ENCODE measurements at places on chromosomes 16 and 17. TPM values are rescaled to one million over a fixed set of nuclear protein-coding genes. Genes with fewer than 3 reads are reported as not detected.

DNA sequence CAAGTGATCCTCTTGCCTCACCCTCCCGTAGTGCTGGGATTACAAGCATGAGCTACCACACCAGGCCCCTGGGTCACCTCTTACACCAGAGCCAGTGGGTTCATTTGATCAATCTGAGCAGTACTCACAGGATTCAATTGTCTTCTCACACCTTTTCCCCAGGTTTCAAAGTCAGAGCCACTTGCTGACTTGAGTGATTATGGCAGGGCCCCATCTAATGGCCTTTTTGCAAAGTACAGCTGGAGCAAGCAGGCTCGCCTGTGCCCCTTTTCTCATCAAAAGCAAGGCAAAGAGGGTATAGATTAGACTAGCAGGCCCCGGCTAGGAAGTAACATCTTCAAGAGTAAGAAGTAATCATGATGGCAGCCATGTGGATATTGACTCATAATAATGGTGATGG lies 114.8 kb upstream of the NOL11 start:
- DNase-seq = no peak

- DNase-seq = no peak
Observed at GRCh38 chr17:3904501-3904900, 11.6 kb upstream of the CAMKK1 start.

GRCh38 chr16:81987121-81987520 lies 24.1 kb downstream of the SDR42E1 start:
- no peak for DNase-seq

DNA sequence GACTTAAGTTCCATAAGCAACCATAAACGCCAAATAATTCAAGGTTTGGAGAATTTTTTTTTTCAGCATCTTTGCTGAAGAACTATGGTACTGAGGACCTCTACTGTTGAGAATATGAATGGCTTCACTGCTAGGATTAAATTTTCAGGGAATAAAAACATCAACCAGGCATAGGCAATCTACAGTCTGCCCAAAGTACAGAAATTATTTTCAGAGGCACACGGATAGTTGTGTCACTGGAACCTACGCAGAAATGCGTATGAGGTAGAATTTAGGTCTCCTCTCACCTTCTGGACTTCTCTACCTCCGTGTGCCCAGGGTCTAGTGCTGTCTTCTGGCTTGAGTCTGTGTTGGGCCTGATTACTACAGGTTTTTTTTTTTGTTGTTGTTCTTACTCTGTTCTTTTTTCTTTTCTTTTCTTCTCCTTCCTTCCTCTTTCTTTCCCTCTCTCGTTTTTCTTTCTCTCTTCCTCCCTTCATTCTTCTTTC lies 39.7 kb downstream of the NACA2 start:
- DNase-seq = no peak

GRCh38 chr17:39722965-39723848 lies 7.1 kb downstream of the MIEN1 start:
- no peak for DNase-seq

DNA sequence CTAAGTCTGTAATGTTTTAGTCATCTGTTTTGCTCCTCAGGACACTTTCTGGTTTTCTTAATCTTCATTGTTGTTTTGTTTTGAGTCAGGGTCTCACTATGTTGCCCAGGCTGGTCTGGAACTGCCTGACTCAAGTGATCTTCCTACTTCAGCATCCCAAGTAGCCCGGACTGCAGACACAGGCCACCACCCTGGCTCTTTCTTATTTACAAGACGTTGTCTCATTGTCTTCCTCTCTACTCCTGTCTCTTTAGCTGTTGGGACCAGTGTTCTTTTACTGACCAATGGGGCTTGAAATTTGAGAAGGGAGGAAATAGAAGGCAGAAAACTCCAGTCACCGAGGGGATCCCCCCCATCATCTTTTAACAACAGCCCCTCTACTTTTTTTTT lies 1.2 kb downstream of the SCPEP1 start:
- DNase-seq = no peak

Gene MYH13
- not detected for total RNA-seq

Gene TBC1D3E
- not detected for total RNA-seq

DNA sequence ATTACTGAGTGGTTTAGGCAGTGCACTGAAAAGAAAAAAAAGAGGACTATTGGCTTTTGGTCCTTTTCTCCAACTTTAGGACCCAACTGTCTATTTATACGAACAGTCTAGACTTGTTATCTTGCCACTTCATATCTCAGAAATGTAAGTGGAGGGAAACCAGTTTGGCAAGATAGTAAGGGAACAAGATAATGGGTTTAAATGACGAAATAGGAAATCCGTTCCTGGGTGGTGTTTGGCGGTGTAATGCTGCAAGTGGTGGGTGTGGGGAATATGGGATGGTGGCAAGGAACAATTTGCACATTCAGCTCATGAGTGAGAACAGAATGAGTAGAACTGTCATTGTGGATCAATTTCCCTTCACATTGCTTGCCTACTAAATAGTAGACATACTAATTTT lies 44.7 kb downstream of the GRB7 start:
- DNase-seq = no peak
